ENCODE measurements at places on chromosomes 3 and 15.

DNA sequence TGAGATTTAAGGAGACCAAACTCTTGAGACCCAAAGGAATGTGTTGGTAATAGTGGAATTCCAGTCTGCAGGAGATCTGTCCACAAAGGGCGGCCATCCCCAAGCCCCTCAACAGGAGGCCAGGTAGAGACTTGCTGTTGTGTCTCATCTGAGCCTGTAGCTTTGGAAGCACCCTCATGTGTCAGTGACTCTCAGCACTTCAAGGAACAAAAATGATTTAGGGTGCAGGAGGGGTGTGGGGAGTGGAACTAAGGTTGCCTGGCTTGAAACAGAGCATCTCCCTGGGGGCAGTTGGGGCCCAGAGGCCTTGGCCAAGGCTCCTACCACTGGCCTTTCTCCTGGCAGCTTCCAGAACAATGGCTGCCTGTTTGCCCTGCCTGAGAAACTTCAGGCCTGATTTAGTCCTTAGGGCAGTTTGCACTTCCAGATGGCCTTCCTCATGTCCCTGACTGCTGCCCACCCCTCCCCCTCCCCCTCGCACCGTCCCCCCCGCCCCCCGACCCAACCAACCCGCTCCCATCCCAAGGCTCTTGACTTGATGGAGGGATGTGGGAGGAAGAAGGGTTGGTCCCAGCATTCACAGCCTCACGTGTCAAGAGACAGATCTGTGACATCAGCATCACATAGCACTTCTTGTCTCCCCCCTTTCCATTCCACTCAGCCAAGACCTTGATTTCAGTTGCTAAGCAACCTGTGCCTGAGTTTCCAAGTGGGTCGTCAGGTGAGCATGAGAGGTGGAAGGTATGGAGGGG lies 77.1 kb downstream of the CORO2B start:
- H3K36me3 ChIP-seq, result no peaks in the 10 kb centered on the region
- no peak overlapping the region for H3K4me3 ChIP-seq
- no peaks in the 10 kb centered on the region for H3K4me1 ChIP-seq
- H3K27me3 ChIP-seq, result no peaks in the 10 kb centered on the region
- no peak overlapping the region for H3K27ac ChIP-seq
- no peak for DNase-seq

DNA sequence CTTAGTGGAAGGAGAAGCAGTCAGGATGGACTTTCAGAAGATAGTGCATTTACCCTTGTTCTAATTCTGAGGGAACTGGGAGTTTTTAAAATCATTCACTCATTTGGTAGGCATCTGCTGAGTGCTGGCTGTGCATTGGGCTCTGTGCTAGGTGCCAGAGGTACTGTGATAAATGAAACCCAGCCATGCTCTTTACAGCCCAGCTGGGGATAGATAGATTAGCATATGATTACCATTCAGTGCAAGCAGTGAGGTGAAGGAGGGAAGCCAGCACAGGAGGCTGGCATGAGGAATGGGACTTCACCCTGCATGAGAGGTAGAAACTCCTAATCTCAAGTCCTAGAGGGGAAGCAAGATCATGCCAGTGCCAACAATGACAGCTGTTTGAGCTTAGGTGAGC lies 361.9 kb upstream of the TRIM42 start:
- no peaks in the 10 kb centered on the region for H3K4me1 ChIP-seq
- no peak overlapping the region for H3K27ac ChIP-seq
- H3K36me3 ChIP-seq, result no peaks in the 10 kb centered on the region
- no peak overlapping the region for H3K4me3 ChIP-seq

DNA sequence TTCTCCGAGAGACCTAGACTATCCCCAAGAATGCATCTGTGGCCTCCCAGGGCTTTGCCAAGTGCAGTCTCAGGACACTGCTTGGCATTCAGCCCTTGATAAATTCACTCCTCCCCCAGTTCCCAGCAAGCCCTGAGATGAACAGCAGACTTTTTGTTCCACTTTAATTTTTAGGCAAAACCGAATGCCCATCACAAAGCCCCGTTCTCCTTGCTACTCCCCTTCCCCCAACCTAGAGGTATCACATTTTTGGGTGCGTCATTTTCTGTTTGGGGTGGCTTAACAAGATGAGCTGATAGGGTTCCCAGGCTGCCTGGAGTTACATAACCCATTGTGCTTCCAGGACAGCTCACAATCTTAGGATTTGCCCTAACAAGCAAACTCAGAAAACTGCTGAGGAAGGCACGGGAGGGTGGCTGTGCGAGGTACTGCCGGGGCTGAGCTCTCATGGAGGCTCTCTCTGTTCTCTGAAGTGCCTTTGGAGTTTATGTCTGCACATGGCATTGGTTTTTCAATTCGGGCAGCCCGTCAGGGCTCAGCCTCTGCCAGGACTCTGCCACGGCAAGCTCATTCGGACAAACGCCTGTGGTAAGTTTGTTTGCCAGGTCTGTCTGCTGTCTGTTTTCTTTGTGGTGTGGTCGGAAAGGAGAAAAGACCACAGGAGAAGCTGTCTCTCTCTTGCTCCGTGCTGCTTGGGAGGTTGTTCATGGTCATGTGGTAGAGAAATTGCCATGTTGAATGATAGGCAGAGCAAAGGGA lies at the start of gene TRAK1:
TRAK1 (plus strand) TSS at position 385 of the 759 bp plus-strand sequence; CDS start at position 498, 113 bp downstream.
- no peaks in the 10 kb centered on the region for H3K36me3 ChIP-seq
- H3K27ac ChIP-seq, result no peak within 1 kb of the TSS

GRCh38 chr15:40420793-40421192 lies 15.2 kb downstream of the IVD start:
- no peaks in the 10 kb centered on the region for H3K27me3 ChIP-seq
- no peak overlapping the region for H3K4me3 ChIP-seq
- H3K4me1 ChIP-seq, result peaks cover 4% of the 10 kb centered on the region
- no peak for DNase-seq

GRCh38 chr3:113088616-113089015 lies 97.8 kb downstream of the GTPBP8 start:
- no peaks in the 10 kb centered on the region for H3K36me3 ChIP-seq
- DNase-seq, result no peak
- no peaks in the 10 kb centered on the region for H3K27me3 ChIP-seq
- no peak overlapping the region for H3K4me3 ChIP-seq

DNA sequence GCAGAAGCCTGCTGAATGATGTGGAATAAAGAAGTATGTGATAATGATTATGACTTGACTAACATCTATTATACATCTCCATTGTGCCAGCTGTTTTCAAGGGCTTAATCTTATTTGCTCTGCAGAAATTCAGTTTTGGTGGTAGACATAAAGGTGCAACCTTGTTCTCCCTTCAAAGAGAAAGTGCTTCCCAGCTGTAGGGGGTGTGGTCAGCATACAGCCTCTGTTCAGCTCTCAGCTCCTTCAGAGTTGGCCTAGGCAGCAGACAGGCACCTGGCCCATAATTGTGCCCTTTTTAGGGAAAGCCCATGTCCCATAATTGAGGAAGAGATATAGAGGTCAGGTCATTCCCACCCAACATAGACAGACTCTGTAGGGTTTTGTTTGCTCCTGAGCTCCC lies 104.3 kb upstream of the EOMES start:
- no peaks in the 10 kb centered on the region for H3K27me3 ChIP-seq
- no peak overlapping the region for H3K4me3 ChIP-seq
- H3K4me1 ChIP-seq, result no peaks in the 10 kb centered on the region
- no peak for DNase-seq
- H3K36me3 ChIP-seq, result no peaks in the 10 kb centered on the region

DNA sequence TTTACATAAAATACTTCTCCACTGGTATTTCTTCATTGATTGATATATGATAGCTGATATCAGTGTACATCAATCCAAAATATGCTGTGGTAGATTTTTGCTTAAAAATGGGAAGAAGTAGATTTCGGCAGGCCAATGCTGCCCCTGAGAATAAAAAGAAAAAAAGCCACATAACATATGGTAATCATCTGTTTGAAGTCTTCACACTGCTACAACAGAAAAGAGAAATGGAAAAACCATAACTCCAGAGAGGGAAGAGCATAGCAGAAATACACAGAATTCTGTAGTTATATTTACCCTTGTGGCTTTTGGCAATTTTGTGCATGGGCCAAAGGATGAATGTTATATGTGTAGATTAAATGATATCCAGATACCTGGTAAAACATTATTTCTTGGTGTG lies 143.1 kb upstream of the KCNMB2 start:
- H3K4me1 ChIP-seq, result no peaks in the 10 kb centered on the region
- no peak for DNase-seq
- H3K4me3 ChIP-seq, result no peak overlapping the region
- H3K27me3 ChIP-seq, result no peaks in the 10 kb centered on the region

DNA sequence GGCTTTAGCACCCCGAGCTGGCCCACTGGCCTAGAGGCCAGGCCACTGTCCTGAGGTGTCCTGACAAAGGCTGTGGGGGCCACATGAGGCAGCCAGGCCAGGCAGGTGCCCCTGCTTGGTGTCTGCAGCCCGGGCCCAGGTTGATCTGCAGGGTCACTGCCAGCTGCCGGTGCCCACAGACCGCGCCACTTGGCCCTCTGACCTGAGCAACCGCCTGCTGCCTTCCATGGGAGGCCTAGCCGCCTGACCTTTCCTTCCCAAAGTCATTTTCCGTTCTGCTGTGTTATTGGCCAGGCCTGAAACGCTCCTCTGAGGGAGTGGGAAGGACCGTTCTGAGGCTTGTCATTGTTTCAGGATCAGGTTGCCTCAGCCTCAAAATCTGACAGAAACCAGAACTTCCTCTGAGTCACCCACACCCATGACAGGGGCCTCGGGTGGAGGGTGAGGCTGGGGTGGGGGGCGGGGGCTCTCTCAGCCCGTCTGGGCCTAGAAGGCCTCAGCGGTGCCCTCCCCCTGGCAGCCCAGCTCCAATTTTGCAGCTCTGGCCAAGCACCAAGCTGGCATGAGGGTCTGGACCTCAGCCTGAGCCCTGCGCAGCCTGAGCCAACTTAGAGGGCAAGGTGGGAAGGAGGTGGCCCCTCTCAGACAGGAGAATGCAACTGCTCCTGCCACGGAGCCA lies 140.7 kb upstream of the MEF2A start:
- no peaks in the 10 kb centered on the region for H3K27me3 ChIP-seq
- peak; percentile 80 for DNase-seq
- H3K27ac ChIP-seq, result peak overlapping the region; percentile 74
- H3K4me1 ChIP-seq, result peaks cover 16% of the 10 kb centered on the region

DNA sequence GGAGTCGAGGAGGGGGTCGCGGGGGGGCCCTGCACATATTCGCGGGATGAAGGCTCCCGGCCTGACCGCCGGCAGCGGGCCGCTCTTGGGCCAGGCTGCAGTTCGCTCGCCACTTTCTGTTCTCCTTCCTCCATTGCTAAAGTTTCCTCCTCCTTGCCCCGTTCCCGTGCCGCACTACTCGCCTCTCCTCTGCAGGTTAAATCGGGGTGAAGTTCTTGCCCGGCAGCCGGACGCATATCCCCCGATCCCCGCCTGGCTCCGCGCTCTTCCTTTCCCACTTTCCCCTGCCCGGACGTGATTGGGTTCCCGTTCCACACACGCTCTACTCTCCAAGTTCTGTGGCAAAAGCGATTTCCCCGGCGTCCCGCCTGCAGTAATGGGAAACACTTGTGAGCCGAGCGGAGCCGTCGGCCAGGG lies 556 bp downstream of the CRYBG3 start:
- peak overlapping the region; percentile 92 for H3K27ac ChIP-seq
- H3K4me1 ChIP-seq, result no peaks in the 10 kb centered on the region
- H3K27me3 ChIP-seq, result no peaks in the 10 kb centered on the region
- H3K36me3 ChIP-seq, result no peaks in the 10 kb centered on the region
- peak; percentile 42 for DNase-seq
- H3K4me3 ChIP-seq, result peak overlapping the region; percentile 83

- H3K36me3 ChIP-seq, result no peaks in the 10 kb centered on the region
- no peaks in the 10 kb centered on the region for H3K4me1 ChIP-seq
- DNase-seq, result no peak
Observed at GRCh38 chr15:80584973-80585525, 110.1 kb upstream of the ABHD17C start.

- H3K27me3 ChIP-seq, result no peaks in the 10 kb centered on the region
- H3K36me3 ChIP-seq, result no peaks in the 10 kb centered on the region
- no peaks in the 10 kb centered on the region for H3K4me1 ChIP-seq
- no peak overlapping the region for H3K27ac ChIP-seq
- H3K4me3 ChIP-seq, result no peak overlapping the region
Observed at GRCh38 chr3:179421500-179421899, 29.8 kb downstream of the GNB4 start.

- H3K36me3 ChIP-seq, result no peaks in the 10 kb centered on the region
- H3K4me1 ChIP-seq, result no peaks in the 10 kb centered on the region
- H3K4me3 ChIP-seq, result no peak overlapping the region
- H3K27ac ChIP-seq, result no peak overlapping the region
- no peak for DNase-seq
- no peaks in the 10 kb centered on the region for H3K27me3 ChIP-seq
Observed at GRCh38 chr3:144762091-144762490, 790.5 kb downstream of the DIPK2A start.

DNA sequence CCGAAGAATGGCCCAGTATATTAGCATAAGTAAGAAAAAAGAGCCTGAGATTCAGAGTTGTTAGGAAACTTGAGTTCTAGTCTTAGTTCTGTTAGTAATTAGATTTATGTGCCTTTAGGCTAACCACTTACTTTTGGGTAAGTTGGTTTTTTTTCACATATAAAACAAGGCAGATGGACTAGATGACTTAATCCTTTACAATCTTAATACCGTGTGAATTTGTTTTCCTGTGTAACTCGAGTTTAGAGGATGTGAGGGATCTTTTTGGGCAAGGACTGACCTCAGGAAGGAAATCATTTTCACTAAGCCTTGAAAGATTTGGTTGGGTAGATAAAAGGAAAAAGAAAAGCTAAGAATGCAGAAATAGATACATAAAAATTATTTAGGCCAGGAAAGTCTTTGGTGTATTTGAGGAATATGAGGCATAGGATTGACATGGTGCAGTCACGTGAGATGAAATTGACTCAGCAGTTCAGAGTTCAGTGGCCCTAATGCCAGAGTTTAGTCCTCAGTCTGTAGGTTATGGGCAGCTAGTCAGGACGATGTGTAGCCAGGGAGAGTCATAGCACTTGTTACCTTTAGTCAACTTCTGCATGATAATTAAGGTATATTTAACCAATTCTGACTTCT lies 34.6 kb downstream of the PAK2 start:
- no peaks in the 10 kb centered on the region for H3K36me3 ChIP-seq
- no peak overlapping the region for H3K4me3 ChIP-seq
- no peaks in the 10 kb centered on the region for H3K27me3 ChIP-seq
- no peak overlapping the region for H3K27ac ChIP-seq

- H3K4me1 ChIP-seq, result peaks cover 5% of the 10 kb centered on the region
- H3K36me3 ChIP-seq, result no peaks in the 10 kb centered on the region
- DNase-seq, result no peak
- no peaks in the 10 kb centered on the region for H3K27me3 ChIP-seq
Observed at GRCh38 chr15:90866161-90866715, 2.1 kb upstream of the FURIN start.

- H3K4me3 ChIP-seq, result no peak overlapping the region
- no peaks in the 10 kb centered on the region for H3K4me1 ChIP-seq
- H3K27ac ChIP-seq, result no peak overlapping the region
- no peaks in the 10 kb centered on the region for H3K36me3 ChIP-seq
- DNase-seq, result peak; percentile 27
Observed at GRCh38 chr15:36254426-36254825, 325.0 kb upstream of the CDIN1 start.

- no peak for DNase-seq
- H3K27ac ChIP-seq, result no peak overlapping the region
- H3K36me3 ChIP-seq, result no peaks in the 10 kb centered on the region
Observed at GRCh38 chr3:61913701-61914100, 352.3 kb downstream of the PTPRG start.

GRCh38 chr3:194092881-194093301 lies 43.1 kb upstream of the HES1 start:
- H3K36me3 ChIP-seq, result no peaks in the 10 kb centered on the region
- no peaks in the 10 kb centered on the region for H3K27me3 ChIP-seq
- DNase-seq, result no peak
- H3K4me3 ChIP-seq, result no peak overlapping the region
